ENCODE measurements at places on chromosomes 13 and 19.

- DNase-seq, result no peak
Measured at GRCh38 chr13:34842466-34842865, 99.6 kb upstream of the NBEA start.

GRCh38 chr13:28658796-28659620 is at the start of gene POMP:
POMP (plus strand) TSS chr13:28659130; CDS start chr13:28659185, 55 bp downstream.
- peak; percentile 67 for DNase-seq

DNA sequence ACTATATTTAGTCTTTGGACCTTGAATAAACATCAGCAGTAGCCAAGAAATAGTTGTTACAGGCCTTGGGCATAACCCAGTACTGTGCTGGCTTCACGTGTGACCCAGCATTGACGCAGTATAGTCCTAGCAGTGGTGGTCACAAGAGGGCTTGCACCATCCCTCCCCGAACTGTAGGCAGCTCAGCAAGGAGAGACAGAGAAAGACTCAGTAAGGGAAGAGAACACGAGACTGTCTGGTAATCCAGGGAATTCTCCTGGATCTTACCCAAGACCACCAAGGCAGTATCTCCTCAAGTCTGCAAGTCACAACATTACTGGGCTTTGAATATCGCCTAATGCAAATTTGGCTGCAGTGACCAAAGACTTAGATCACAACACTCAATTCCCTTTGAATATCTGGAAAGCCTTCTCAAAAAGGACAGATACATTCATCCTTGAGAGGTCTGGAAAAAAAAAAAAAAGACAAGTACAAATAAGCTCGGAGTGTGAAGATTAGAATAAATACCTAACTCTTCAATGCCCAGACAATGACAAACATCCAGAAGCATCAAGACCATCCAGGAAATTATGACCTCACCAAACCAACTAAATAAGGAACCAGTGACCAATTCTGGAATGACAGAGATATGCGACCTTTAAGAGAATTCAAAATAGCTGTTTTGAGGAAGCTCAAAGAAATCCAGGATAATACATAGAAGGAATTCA is 39.7 kb downstream of the CAB39L start:
- DNase-seq, result no peak

DNA sequence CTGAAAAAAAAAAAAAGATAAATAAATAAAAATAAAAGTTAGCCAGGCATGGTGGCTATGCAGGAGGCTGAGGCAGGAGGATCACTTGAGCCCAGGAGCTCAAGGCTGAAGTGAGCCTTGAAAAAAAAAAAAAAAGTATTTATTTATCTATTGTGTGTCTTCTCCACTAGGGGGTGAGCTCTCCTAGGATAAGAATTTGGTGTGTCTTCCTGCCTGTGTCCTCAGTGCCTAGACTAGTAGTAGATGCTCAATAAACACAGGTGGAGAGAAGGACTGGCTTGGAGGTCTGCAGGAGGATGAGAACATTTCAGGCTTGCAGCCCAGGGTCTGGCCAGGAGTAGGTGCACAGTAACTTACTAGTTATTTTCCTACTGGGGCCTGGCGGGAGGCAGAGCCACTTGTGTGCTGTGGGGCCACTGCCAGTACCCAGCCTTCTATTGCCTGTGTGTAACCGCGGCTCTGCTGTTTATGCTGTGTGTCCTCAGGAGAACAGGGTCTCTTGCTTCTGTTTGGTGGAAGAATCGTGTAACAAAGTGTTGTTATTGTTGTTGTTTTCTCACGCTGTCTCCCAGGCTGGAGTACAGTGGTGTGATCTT is 5.4 kb downstream of the LMTK3 start:
- DNase-seq, result peak; percentile 56

- no peak for DNase-seq
Measured at GRCh38 chr13:91529739-91530482, 131.5 kb downstream of the GPC5 start.

DNA sequence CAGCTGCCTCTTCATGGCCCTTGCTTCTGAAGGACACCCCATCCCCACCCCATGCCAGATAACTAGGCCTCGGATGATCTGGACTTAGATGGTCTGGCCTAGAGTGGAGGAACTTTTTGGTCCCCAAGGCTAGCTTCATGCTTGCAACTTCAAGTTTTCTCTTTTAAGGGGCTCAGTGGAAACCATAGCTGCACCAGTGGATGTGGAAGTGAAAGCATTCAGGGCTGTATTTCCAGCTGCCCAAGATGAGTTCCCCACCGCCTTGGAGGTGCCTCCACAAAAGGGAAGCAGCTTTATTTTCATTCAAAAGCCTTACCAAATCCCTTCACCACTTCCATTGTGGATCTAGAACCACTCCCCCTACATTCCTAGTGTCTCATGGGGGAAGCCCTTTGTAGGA is 17.6 kb upstream of the GSX1 start:
- no peak for DNase-seq

- no peak for DNase-seq
Measured at GRCh38 chr13:43304449-43304848, 281.1 kb downstream of the DNAJC15 start.

DNA sequence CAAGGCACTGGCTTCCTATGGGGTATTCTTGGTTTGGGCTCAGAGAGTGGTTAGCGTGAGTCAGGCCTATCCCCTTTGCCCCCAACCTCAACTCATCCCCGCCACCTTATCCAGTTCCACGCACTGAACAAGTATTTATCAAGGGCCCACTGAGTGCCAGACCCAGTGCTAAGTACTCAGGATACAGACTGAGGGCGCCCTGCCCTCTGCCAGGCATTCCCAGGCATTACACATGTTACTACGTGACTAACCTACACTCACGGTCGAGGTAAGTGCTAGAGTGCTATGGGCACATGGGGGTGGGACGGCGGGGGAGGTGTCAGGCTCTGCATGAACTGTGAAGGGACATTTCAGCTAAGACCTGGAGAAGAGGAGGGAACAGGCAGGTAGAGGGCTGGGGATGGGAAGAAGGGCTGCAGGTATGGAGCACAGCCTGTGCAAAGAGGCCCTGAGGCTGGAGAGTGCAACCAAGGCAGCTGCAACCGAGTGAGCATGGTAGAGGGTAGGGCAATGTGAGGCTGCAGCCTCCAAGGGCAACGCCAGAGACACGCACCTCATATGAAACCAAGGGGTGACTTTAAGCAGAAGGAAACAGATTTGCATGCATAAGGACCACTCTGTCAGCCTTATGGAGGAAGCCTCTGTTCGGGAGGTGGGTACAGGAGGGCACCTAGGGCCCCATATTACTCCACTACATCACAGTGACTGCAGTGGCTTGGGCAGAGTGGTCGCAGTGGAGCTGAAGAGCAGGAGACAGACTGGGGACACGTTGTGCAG is 22.5 kb downstream of the DHRS12 start:
- DNase-seq, result peak; percentile 33

- DNase-seq, result no peak
Measured at GRCh38 chr13:37647031-37647650, 48.6 kb upstream of the POSTN start.

DNA sequence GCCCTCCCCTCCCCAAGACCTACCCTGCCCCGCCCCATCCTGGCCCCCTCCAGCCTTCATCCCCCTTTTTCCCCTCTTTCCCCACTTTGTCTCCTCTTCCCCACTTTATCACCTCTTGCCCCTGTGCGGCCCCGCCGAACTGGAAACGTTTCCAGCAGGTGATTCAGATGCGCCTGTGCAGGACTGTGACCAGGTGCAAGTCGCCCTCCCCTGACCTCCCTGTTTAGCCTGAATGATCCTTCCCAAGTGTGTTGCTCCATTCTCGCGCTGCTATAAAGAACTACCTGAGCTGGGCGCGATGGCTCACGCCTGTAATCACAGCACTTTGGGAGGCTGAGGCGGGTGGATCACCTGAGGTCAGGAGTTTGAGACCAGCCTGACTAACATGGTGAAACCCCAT is 25.9 kb downstream of the ZNF791 start:
- DNase-seq, result no peak

DNA sequence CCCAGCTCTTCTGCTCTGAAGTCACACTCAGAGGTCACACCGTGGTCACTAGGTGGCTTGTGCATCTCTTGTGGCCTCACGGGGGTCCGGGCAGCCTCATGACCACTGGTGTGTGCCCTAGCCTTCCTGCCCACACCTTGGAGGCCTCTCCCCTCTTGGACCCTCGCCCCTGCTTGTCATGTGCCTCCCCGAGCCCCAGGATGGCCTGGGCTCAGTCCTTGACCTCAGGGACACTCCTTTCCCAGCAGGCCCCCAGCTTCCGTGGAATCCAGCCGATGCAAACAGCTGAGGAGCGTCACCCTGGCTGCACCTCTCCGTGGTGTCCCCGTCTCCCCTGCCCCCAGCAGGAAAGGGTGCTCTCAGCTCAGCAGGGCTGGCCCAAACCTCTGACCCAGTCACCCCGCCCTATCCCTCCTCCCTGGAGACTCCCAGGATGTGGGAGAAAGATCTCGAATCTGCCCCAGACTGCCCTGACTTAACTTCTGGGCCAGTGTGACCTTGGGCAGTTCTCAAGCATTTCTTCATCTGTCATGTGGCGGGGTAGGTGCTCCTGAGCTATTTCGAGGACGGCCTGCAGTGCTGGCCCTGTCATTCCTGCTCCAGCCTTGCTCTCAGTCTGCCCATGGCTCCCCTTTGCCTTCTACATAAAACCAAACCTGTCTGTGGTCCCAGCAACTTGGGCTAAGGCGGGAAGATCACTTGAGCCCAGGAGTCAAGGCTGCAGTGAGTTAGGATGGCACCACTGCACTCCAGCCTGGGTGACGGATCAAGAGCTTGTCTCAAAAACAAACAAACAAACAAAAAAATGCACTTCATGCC is 4.6 kb upstream of the SLC25A42 start:
- no peak for DNase-seq

GRCh38 chr13:56700324-56700723 is 440.4 kb upstream of the PRR20A start:
- no peak for DNase-seq

DNA sequence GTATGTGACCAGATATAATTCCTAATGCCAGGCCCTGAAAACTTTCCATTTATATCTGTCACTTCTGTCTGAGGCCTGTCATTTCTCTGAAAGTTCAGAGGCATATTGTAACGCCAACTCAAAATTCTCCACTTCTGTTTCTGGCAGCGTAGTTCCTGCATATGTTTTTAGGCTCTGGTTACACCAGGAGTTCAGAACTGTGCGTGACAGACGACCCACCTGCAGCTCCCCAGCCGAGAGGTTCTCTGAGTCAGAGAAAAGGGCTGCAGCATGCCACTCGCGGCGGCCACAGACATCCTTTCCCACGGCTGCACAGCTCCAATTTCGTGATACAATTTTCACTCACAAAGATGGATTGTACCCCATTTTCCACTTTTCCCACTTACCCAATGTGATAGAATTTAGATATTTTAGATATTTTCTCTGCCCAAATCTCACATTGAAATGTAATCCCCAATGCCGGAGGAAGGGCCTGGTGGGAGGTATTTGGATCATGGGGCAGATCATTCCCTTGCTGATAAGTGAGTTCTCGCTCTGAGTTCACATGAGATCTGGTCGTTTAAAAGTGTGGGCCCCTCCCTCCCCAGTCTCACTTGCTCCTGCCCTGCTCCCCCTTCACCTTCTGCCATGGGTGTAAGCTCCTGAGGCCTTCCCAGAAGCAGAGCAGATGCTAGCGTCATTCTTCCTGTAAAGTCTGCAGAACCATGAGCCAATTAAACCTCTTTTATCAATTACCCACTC is 308.1 kb downstream of the LIG4 start:
- no peak for DNase-seq

GRCh38 chr19:56732976-56733375 is 61.4 kb upstream of the ZNF835 start:
- no peak for DNase-seq

Data from renal cortical epithelial cell (primary cell).